Endothelial cell of umbilical vein (primary cell): ENCODE measurements at places on chromosomes 13 and 19. TPM values are rescaled to one million over a fixed set of nuclear protein-coding genes. Genes with fewer than 3 reads are reported as not detected.

The SHISA7 gene
- total RNA-seq = not detected in 2 replicates

GRCh38 chr13:80093888-80094287, 247.0 kb downstream of the SPRY2 start:
- no peak for DNase-seq

GRCh38 chr13:100543872-100544602, 44.6 kb downstream of the GGACT start:
- DNase-seq = peak; percentile 93

DNA sequence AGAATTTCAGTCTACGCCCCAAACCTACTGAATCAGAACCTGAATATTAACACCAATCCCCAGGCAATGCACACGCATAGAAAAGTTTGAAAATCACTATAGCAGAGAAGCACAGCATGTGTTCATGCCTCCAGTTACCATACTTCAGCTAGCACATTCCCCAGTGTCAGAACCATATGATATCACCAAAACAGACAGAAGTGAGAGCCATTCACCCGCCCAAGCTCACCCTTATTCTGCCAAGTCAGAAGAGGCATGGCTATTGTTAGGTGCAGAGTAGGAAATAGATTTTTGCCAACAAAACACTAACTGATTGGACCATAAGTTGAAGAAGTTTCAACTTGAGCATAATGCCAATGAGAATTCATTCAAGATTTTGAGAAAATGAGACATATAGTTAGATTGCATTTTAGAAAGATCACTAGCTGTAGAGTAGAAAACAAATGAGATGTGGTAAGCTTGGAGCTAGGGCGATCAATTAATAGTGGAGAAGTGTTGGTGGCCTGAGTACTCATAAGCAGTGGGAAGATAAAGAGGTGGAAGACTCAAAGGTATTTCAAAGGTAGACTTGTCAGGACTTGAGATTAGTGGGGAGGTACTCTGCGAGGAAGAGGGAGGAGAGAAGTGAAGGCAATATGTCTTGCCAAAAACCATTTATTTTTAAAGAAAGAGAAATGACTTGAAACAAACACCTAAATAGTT, 492.4 kb downstream of the SUCLA2 start:
- DNase-seq = no peak

DNA sequence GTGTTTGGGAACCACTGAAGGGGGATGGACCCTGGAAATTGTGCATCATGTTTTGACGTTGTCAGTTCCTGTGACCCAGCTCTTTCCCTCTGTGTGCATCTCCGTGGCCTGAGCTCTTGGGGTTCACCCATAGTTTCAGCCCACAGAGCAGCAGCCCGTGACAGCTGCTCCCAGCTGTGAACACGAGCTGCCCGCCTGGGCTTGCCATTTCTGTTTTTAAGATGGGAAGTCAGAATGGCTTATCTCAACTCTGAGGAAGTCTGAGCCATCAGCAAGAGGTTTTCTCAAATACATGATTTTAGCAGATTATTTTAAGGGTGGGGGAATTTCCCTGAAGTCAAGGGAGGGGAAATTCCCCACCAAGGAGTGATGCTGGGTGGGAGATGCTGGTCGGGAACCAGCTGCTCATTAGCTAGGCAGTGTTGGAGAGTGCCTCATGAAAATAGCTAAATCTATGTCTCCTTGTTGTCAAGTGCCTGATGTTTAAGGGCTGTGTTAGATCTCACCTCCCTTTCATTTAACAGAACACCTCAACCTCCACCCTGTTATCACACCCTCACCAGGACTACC, 34.8 kb upstream of the C1QTNF9 start:
- no peak for DNase-seq

DNA sequence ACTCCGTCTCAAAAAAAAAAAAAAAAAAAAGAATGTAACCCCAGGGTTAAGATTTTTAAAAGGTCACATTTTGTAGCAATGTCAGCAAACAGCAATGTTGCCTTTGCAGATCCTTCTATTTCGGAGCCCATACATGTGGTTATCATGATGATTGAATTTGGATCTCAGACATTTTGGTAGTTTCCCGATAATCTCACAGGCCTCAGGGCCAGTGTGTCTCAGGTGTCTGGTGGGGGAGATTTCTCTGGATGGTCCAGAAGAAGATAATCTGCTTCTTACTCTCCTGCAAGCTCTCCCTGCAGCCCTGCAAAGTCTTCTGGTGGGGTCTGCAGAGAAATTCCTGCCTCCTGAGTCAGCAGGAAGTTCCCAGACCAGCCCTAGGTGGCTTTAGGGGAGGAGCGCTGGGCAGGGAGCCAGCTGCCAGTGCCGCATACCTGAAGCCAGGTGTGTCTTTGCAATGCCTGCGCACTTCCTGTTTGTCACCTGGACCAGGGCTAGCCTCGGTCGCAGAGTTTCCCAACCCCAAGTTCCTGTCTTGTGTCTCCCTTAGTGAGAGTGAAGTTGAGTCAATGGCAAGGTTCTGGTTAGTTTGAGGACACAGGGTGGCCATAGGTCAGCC, 1.4 kb downstream of the SH2D3A start:
- no peak for DNase-seq

- peak; percentile 62 for DNase-seq
These were observed 7.2 kb downstream of the GAS6 start for GRCh38 chr13:113856716-113857065.

GRCh38 chr19:34578751-34579150, 97.2 kb downstream of the WTIP start:
- no peak for DNase-seq

DNA sequence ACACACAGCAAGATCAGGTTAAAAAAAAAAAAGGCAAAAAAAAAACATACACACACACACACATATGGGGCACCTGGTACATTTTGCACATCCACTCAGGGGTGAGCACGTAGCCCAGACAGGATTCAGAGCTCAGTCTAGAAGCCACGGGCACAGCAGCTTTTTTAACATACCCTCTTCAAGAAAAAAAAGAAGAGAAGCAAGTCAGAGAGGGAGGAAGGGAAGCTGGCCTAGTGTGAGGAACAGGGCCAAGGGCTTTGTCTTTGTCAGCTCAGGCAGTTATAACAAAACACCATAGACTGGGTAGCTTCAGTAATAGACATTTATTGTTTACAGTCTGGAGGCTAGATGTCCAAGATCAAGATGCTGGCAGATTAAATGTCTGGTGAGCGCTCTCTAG, 2.3 kb upstream of the TPM4 start:
- DNase-seq = peak; percentile 49

The IL12RB1 gene
- not detected in 2 replicates for total RNA-seq

The ATP4A gene
- total RNA-seq = not detected in 2 replicates

The SGCG gene
- not detected in 2 replicates for total RNA-seq

The COL5A3 gene
- not detected in 2 replicates for total RNA-seq

GRCh38 chr19:31444931-31445330, 95.7 kb upstream of the TSHZ3 start:
- no peak for DNase-seq

DNA sequence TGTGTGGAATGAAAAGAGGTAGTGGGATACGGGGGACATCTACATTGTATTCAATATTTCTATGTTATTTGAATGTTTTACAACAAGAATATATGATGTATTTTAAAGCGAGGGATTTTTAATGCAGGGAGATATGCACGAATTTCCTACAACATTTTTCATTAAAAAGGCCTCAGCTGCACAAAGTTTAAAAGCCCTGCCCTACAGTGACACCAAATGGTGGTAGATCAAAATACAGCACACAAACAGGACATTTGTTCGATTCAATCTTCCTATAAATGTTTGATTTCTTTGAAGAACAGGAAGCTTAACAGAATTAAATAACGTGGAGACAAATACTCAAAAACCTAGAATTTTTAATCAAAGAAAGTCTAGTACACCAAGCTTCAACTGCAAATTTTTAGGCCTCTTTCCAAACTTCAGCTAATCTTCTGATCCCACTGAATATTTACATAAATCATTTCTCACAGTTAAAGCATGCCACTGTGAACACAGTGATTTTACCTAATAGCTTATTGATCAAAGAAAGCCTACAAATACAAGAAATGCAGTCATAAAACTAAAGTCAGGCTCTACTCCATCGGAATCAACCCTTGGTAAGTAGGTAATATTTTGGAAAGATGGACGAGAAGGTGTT, 257.2 kb downstream of the DIAPH3 start:
- DNase-seq = peak; percentile 47

- DNase-seq = no peak
These were observed 1001.7 kb downstream of the PCDH17 start for GRCh38 chr13:58633226-58633625.

DNA sequence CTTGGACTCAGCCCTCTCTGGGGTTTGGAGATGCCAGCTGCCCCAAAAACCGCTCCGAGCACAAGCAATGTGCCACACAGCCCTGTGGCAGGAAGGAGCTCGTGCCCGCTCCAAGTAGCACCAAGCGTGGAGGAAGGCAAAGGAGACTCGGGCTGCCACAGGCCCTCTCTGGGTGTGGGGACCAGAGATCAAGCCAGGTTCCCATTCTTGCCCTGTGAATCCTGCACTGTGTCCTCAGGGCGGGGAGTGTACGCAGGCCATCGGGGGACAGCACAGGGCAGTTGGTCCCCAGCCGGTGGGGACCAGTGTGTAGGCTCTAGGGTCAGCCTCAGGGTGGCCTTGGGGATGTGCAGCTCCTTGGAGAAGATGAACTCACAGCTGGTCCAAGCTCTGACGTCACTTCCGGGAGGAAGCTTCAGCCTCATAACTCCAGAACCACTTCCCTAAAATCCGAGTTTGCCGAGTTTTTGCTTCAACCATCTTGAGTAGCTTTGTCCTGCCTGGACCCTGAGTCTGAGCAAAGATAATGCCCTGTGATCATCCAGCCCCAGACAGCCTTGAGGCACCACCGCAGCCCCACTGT, 9.3 kb upstream of the CPAMD8 start:
- no peak for DNase-seq

The PBX4 gene
- not detected in 2 replicates for total RNA-seq

GRCh38 chr13:33940898-33941297, 122.9 kb downstream of the RFC3 start:
- DNase-seq = peak; percentile 8

The MBNL2 gene
- total RNA-seq = 75.6 and 76.5 TPM in 2 replicates

The ZNF845 gene
- total RNA-seq = 4.6 and 5.0 TPM in 2 replicates

The SERP2 gene
- 0.85 TPM in 1 of 2 replicates, not detected in the other for total RNA-seq

GRCh38 chr13:105219651-105220050, 1315.8 kb downstream of the EFNB2 start:
- no peak for DNase-seq

DNA sequence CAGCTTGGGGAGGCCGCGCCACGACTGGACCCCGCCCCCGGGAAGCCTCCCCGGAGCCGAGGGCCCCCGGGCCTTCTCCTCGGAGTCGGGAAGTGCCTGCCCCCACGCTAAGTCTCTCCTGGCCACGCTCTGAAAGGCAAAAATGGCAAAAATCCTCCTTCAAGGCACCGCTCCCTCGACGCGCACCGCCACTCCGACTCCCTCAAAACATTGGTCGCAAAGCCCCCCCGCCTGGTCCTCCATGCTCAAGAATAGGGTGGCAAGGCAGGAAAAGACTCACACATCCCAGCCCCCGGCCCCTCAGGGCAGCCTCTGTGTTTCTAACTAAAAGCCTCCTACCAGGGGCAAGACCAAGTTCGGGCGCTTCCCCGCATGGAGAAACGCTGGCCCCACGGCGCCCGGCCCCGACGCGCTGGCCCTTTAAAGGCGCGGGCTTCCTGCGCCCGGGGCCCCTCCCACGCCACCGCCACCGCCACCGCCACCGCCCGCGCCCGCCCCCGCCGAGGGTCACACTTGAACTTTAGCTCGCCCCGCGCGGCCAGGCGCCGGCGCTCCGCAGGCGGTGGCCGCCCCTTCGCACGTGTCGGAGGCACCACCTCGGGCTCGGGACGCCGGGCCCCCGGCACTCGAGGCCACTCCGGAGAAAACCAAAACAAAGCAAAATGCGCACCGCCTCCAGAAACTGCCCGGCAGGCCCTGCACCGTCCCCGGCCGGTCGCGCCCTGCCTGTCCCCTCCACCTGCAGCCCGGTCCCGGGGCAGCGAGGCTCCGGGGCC, 1.9 kb downstream of the FOXO1 start:
- DNase-seq = peak; percentile 64

DNA sequence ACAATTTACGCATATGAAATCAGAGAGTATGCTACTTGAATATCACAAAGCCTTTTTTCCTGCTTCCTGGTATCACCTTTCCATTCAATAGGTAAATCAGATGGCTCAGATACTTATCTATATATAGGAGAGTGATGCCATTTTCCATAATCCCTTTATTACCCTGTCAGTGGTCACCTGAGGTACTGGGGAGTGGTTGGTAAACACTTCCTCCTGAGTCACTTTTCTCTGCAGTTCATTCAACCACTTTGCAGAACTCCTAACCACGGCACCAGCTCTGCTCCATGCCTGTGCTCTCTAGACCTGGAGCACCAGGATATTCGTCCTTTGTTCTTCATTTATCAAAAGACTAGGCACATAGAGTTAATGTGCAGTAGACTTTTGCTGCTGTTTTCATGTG, 748.5 kb upstream of the KLHL1 start:
- DNase-seq = no peak

GRCh38 chr19:11425719-11426457, 6.8 kb upstream of the RGL3 start:
- no peak for DNase-seq

- peak; percentile 43 for DNase-seq
These were observed 1.9 kb downstream of the KDM4B start for GRCh38 chr19:4970558-4971423.

The ZNF677 gene
- total RNA-seq = 15.8 and 21.0 TPM in 2 replicates

DNA sequence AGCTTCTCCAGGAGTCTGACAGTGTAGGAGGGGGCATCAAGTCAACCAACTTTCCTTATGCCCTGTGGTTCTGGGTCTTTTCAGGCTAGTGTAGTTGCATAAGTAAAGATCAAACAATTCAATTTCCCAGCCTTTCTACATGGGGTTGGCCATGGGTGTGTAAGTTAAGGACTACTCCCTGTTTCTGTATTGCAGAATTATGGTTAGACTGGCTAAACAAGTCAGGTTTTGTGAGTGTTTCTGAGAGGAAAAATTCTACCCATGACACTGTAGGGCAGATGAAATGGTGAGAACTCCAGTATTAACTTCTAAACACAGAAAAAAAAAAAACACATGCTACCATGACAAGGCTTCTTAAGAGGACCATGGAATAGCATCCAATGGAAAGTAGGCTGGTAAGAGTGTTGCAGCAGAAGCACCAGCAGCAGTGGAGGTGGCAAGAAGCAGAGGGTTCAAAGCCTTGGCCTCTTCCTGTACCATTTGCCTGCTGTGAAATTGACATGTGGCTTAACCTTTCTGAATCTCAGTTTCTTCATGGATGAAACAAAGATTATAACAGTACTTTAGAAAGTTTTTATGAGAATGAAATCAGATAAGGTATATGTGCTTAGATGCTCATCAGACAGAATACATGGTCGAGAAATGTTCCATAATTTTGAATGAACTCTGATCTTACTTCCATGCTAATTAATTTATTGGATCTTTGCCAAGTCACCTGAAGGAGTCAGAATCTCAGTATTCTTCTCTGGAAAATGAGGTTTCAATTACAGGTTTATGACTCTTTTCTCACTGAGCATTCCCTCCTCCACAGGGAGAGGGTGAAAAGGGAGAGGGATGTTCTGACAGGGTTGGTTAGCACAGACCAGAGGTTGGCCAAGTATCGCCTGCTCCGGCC, 11.4 kb upstream of the SCEL start:
- DNase-seq = no peak

The PPP1R13L gene
- total RNA-seq = 77.4 and 84.4 TPM in 2 replicates

DNA sequence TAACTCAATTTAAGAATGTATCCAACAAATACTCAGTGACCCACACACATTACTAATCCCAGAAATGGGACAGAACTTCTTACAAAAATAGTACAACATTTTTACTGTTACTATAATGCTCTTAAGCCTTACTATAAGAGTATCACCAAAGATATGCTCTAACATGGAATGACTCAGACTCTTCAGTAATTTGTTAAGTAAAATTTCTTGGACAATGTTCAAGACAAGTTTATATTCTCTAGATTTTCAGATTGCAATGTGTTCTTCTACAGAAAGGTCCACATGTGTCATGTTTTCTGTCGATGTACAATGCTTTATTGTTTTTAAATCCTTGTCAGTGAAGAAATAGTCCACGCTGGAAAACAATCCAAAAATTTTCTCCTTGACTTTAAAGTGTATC, 66.3 kb upstream of the RFXAP start:
- DNase-seq = no peak
